ENCODE measurements at places on chromosomes 12 and 14.

- no peak for DNase-seq
Measured at GRCh38 chr14:54221971-54222370, 174.8 kb upstream of the CDKN3 start.

DNA sequence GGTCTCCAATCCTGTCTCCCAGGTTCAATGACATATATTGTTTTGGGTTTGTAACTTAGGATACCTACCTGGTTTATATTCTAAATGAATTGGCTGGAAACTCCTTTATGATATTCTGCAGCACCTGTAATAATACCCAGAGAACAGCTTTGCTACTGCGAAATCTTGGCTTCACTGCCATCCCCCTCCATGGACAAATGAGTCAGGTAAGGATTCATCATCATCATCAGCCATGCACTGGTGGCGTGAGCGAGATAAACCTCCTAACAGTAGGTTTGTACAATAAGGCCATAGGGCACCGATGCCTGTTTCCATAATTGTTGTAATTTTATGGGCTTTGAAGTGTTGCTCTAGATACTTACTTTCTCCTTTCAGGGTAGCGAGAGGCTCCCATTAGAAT lies 10.7 kb downstream of the DDX47 start:
- DNase-seq = no peak

DNA sequence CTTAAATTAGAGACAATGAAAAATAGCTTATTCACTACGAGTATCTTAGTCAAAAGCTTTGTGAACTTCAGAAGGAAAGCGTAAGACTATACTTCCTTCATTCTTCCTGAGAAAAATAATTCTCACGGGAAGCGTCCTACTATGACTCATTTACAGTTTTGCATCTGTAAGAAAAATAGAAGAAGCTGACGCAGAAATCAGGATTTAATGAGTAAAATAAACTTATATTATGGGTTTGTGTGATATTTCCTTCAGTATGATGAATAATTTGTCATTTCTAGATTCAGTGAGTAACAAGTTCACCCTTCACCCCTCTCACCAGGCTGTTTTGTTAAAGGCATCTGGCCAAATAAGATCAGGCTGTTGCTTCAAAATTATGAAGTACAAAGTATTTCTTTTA lies 17.8 kb upstream of the PDE3A start:
- DNase-seq = no peak

DNA sequence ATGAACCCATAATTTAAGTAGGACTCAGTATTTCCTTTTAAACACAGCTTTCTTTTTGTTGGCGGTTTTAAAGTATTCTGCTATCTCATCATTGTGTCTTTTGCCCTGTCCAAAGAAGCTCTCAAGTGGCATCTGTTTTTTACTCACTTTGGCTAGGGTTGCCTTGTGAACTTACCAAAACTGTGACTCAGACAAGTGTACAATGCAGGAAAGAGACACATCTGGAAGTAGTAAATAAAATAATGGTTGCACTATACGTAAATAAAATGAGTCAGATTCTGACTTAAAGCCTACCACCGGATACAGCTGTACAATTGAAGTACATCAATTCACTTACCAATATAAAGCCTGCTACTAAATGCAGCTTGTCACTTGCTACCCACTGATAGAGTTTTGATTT lies 619.2 kb upstream of the LRFN5 start:
- DNase-seq = no peak

GRCh38 chr12:103600967-103601728 lies 14.1 kb downstream of the STAB2 start:
- DNase-seq = no peak

DNA sequence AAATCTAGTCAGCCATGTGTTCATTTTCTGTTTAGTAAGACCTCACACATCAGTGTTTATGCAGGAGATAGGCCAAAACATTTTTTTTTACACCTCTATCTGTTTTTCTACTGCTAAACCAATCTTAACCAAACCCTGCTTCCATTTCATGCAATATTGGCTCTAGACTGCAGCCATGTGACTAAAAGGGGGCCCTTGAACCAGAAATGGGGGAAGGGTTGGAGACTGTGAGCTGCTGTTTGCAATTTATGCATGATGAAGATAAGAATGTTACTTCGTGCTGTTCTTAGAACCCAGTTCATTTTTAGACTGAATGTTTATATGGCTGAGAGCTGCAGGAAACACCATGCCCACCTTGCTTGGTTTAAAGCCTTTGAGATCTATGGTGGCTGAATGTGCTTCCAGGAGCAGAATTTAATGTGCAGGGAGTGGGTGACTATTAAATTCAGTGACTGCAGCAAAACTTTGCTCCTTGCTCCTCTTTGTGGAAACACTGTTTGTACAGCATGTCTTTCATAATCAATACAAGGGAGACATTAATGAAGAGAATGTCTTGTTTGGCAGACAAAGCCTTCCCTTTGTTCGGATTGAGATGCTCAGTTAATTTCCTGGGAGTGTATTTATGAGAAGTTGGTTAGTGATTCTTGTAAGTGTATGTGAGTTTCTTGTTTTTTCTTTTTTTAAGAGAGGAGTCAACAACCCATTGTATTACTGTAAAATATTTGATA lies 53.6 kb downstream of the CHST11 start:
- DNase-seq = no peak

- DNase-seq = no peak
Measured at GRCh38 chr12:116123451-116124258, 153.8 kb downstream of the MED13L start.

GRCh38 chr14:76918256-76918781 lies 92.1 kb downstream of the LRRC74A start:
- DNase-seq = no peak

GRCh38 chr12:40650038-40650704 lies 42.1 kb upstream of the CNTN1 start:
- no peak for DNase-seq

GRCh38 chr12:94689002-94689645 lies 38.8 kb upstream of the TMCC3 start:
- DNase-seq = no peak

GRCh38 chr12:57766464-57767304 lies at the start of gene CYP27B1:
Gene CYP27B1 (minus strand): TSS chr12:57767078. CDS start chr12:57767041, 37 bp downstream.
- DNase-seq = no peak
